Activated CD4-positive, alpha-beta T cell treated with anti-CD3 and anti-CD28 coated beads, Interleukin-2, amount 10 ng/mL, durations not matched to agents 7 days and 5 days (primary cell): ENCODE measurements at places on chromosomes 3 and 15.

DNA sequence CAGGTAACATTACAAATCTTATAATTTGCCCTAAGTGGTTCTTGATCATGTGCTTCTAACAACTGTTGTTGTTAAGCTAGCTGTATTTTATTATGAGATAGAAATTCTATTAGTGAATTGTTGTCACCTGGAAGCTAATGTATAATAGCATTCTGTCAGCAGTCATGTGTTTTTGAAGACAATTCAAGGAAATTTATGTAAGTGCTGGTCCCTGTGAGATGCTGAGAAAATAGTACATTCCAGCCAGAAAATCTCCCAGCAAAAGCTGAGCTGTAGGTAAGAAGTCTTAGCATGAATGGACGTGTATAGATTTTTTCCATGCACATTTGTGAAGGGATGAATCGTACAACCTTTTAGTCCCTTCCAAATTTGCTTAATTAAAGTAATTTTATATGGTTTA lies 120.0 kb upstream of the C15orf61 start:
- DNase-seq: no peak

- no peak for DNase-seq
Observed at GRCh38 chr3:183904833-183905780, 20.4 kb upstream of the PARL start.

DNA sequence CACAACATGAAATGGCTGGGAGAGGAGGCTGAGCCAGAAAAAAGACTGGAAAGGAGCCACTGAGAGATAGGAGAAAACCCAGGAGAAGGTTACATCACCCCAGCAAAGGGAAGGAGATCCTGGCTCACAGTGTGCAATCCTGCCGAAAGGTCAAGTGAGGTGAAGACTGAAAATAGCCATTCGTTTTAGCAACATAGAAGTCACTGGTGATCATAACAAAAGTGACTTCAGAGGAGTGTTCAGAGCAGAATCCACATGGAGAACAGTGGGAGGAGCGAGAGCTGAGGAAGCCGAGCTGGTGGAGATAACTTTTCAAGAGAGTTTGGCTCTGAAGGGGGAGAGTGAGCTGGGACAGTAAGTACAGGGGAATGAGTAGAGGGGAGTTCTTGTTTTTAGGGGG lies 5.4 kb upstream of the HEG1 start:
- no peak for DNase-seq

- DNase-seq: peak; percentile 61
Observed at GRCh38 chr3:32432711-32433530, 41.3 kb downstream of the CMTM7 start.

DNA sequence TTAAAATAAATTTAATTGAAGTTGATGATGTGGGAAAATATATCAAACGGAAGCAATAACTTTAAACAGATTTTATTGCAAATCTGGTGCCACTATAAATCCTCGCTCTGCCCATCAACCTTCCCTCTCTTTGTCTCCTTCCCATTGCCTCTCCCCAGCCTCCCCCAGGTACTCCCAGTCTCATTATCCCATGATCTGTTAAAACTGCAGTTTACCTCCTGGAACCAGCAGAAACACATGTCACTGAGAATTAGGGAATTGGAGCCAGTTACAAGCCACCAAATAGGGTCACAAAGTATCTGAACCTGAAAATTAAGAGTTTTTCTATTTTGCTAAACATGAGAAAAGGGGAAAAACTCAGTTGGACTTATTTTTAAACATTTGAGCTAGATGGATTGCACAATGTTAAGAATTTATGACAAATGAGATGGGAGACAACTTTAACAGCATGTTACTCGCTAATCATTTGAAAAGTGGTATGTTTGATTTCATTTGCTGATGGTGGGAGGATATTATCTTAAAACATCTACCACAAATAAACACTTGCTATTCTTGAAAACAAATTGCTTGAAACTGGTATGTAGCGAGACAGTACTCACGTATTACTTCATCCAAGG lies 2.4 kb downstream of the PLCH1 start:
- DNase-seq: no peak

GRCh38 chr15:96574782-96575181 lies 244.3 kb downstream of the NR2F2 start:
- no peak for DNase-seq

GRCh38 chr3:196222876-196223595 lies 6.7 kb downstream of the SLC51A start:
- no peak for DNase-seq

- no peak for DNase-seq
Observed at GRCh38 chr3:187725224-187725623, 20.0 kb downstream of the BCL6 start.

GRCh38 chr3:127358641-127359040 lies 70.8 kb upstream of the PRR20G start:
- no peak for DNase-seq

DNA sequence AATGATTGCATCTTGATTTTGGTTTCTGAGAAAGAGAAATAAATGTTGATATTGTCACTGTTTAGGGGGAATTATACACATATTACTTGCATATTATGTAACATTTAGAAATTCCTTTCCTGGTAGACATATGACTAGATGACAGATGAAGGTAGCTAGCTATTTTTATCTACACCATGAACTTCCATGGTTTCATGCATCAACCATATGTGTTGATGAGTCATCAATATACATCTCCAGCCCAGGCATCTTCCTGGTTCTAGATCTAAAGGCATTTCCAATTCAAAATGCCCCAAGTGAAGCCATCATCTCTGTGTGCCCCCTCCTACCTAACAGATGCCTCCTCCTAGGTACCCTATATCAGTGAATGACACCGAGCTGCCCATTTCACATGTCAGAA lies 9.5 kb upstream of the ADAMTSL3 start:
- DNase-seq: no peak

DNA sequence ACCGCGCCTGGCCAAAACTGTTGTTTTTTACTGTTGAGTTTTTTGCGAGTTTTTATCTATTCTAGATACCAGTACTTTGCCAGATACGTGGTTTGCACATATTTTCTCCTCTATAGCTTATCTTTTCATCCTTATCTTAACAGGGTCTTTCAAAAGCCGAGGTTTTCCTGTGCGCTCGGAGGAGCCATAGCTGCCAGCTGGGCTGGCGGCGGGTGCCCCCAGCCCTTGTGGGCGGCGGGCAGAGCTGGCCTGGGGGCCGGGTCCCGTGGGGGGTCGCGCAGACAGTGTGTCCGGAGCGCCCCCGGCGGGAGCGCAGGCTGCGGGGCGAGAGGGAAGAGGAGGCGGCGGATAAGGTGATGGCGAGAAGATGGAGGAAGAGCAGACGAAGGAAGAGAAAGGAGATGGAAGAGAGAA lies 11.1 kb upstream of the EIF4A2 start:
- DNase-seq: no peak

- DNase-seq: no peak
Observed at GRCh38 chr15:100663086-100663914, 60.9 kb downstream of the ASB7 start.

DNA sequence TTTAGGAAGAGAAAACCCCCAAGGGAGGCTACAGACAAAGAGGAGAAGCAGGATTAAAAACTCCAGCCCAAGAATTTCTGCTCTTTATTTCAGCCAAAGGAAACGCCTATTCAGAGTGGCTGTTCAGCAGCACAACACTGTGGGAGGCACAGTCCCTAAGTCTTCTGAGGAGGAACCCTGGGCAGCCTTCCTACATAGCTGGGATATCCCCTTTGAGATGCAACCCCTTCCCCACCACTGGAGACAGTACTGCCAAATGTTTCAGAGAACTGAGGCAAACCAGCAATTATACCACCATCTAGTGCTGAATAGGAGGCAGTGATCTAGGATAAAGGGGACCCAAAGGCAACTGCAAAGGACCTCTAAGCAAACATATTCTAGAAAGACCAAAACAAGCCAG lies 168.1 kb downstream of the VPS13C start:
- DNase-seq: no peak

DNA sequence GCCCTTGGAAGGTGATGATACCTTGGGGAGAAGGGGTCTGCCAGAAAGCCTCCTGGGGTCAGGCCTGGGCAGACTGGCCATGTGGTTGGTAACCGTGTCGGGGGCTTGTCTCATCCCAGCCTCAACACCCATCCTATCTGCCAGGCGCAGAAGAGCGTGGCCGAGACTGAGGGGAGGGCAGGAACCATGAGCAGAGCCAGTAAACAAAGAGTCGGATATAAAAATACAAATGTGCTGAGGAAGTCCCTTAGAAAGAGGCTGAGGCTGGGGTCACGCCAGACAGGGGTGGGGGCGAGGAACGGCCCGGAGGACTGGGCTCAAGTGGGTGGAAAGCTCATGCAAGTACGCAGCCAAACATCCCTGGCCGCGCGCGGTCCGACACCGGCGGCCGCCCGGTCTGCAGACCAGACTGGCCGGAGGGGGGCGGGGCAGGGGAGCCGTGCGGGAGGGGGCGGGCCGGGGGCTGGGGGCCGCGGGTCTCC lies 1.9 kb downstream of the CAMK2N2 start:
- DNase-seq: no peak

DNA sequence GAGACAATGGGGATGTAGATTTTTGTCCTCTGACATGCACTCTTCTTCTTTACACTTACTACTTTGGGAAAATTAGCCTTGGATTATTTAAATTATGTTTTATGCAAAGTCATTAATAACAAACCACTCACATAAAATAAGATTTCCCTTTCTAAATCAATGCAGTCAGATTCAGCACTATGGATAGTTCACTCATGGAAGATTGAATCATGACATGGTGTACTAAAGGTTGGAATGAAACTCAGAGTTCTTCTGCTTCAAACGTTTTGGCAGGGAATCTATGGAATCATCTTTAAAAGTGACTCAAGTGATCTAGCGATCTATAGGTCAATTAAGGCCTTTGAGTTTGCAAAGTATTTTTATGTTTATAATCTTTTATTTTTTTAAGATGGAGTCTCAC lies 154.3 kb downstream of the KCNMB2 start:
- DNase-seq: no peak

GRCh38 chr3:82957696-82958095 lies 1196.3 kb upstream of the GBE1 start:
- no peak for DNase-seq

DNA sequence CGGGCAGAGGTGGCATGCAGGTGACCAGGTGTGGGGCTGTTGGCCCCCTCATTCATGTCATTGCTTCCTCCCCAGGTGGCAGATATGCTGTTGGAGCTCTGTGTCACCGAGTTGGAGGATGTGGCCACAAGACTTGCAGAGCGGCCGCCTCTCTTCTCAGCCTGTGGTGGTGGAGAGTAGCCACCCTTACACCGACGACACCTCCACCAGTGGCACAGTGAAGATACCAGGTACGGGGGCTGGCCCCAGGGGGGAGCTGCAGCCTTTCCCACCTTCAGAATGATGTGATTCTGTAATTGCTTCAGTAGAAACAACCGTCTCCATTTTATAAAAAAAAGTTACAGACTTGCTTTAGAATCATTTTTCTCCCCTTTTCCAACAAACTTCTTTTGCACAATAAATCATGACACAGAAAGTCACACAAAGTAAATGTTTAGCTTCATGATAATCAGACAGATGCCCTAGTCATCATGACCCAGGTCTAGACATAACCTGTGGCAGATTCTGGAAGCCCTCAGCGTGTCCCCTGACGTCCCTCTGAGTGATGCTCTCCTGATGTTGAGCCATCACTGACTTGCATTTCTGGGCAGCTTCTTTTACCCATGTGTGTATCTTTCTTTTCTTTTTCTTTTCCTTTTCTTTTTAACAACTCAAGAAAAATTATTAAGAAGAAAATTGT lies 76.0 kb upstream of the FAN1 start:
- no peak for DNase-seq
